ENCODE measurements at places on chromosomes 11 and 22.
A peak's percentile ranks its signal among the peaks of the same experiment; 100 is the strongest.

GRCh38 chr11:10327254-10327653 lies 22.4 kb downstream of the ADM start:
- peaks cover 35% of the 10 kb centered on the region for H3K27me3 ChIP-seq
- H3K4me1 ChIP-seq, result peaks cover 6% of the 10 kb centered on the region
- no peak for DNase-seq
- H3K27ac ChIP-seq, result no peak overlapping the region

GRCh38 chr22:45878051-45878781 lies 98.7 kb downstream of the WNT7B start:
- H3K4me1 ChIP-seq, result no peaks in the 10 kb centered on the region
- peaks cover 66% of the 10 kb centered on the region for H3K27me3 ChIP-seq
- no peaks in the 10 kb centered on the region for H3K36me3 ChIP-seq
- no peak overlapping the region for H3K4me3 ChIP-seq
- DNase-seq, result no peak

DNA sequence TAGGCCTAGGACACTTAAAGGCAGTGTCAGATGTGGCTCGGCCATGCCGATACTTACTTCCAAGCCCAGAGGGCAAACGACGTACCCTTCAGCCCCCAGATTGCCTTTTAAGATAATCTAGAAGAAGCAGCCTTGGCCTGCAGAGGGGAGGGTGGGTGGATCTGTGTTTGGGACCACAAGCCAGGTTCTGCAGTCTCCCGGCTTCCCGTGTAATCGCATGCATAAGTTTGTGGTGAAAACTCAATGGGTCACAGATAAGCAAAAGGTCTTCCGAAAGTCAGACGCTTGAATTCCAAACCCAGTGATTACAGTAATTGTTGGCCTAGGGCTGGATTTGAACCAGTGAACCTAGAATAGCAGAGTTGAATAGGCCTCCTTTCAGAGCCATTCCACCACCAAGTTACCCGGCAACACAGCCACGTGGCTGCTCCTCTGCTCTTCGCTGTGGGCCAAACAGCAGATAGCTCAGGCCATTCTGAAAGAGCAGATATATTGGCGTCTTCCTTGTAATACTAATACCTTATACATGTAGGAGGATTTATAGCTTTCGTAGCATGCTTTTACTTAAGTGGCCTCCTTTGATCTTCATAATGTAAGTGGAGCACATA lies 170.8 kb upstream of the CADM1 start:
- H3K4me1 ChIP-seq, result no peaks in the 10 kb centered on the region
- no peaks in the 10 kb centered on the region for H3K27me3 ChIP-seq
- H3K36me3 ChIP-seq, result no peaks in the 10 kb centered on the region
- no peak overlapping the region for H3K4me3 ChIP-seq
- no peak overlapping the region for H3K27ac ChIP-seq
- no peak for DNase-seq

DNA sequence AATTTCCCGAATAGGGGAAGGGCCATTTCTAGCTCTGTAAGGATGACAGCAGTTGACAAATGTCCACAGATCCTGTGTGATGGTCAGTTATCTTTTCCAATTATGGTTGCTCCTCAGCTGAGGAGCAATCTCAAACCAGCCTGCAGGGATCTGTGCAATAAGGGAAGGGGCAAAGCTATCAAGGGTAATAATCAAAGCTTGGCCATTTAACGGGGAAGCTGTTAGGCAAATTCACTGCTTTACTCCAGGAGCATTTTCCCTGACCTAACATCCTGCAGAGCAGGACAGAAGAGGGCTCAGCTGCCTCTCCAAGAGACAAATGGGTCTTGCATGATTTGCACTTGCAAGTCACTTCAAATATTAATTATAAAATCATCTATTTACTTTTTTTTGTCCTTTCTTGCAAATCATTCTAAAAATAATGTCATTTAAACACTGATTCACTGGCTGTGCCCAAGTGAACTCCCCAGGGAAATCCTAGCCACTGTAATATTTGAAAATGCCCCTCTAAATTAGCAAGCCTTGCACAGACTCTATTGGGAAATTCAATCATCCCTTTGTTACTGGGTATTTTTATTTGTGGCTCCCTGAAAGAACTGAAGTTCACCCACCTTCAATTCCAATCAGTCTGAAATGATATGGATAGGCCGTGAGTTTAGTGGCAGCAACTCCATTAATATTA lies 1256.7 kb downstream of the LRRC4C start:
- H3K36me3 ChIP-seq, result no peaks in the 10 kb centered on the region
- no peak overlapping the region for H3K4me3 ChIP-seq
- no peaks in the 10 kb centered on the region for H3K4me1 ChIP-seq
- no peak for DNase-seq
- no peak overlapping the region for H3K27ac ChIP-seq

- H3K36me3 ChIP-seq, result peaks cover 2% of the 10 kb centered on the region
- no peak for DNase-seq
- peaks cover 24% of the 10 kb centered on the region for H3K27me3 ChIP-seq
- H3K4me1 ChIP-seq, result peaks cover 13% of the 10 kb centered on the region
These were observed 95.3 kb downstream of the CACNA1I start for GRCh38 chr22:39665661-39666431.

- no peaks in the 10 kb centered on the region for H3K27me3 ChIP-seq
- peak; percentile 68 for DNase-seq
These were observed 2.4 kb upstream of the TRIM68 start for GRCh38 chr11:4610258-4610935.

DNA sequence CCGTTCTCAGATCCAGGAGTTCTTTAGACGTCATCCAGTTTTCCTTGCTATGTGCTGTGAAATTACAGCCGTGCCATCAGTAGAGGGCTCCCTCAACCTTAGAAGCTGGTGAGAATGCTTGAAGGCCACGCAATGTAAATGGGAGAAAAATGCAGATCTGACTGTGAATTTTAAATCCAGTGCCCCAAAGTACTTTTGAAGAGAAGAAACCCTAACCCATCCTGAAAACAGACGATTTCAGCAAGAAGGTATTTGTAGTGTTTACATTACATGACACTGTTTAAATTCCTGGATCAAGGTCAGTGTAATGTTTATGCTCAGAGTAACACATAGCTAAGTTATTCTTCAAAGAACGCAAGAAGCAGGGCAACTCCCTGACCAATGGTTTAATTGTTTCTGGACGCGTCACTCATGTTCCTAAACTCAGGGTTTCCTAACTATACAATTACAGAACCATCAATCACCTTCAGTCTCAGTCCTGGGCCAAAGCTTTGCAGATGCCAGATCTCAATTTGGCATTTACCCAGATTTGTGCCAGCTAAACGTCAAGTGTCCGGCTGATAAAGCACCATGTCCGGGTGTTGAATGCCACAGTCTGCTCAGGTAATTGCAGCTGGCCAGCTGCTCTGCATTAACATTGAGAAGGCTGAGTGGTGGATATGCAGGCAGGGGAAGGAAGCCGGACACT lies 38.2 kb downstream of the ADAMTS8 start:
- no peak overlapping the region for H3K4me3 ChIP-seq
- no peaks in the 10 kb centered on the region for H3K36me3 ChIP-seq
- H3K27me3 ChIP-seq, result peaks cover 10% of the 10 kb centered on the region
- DNase-seq, result no peak
- peaks cover 15% of the 10 kb centered on the region for H3K4me1 ChIP-seq

GRCh38 chr22:46355996-46356471 lies 20.5 kb downstream of the TRMU start:
- no peak overlapping the region for H3K27ac ChIP-seq
- H3K4me1 ChIP-seq, result no peaks in the 10 kb centered on the region
- no peaks in the 10 kb centered on the region for H3K27me3 ChIP-seq
- DNase-seq, result no peak

GRCh38 chr22:41922940-41923594 lies 3.5 kb downstream of the TNFRSF13C start:
- no peak for DNase-seq
- H3K27ac ChIP-seq, result no peak overlapping the region
- peaks cover 16% of the 10 kb centered on the region for H3K27me3 ChIP-seq
- no peaks in the 10 kb centered on the region for H3K36me3 ChIP-seq
- no peak overlapping the region for H3K4me3 ChIP-seq
- H3K4me1 ChIP-seq, result peaks cover 16% of the 10 kb centered on the region

GRCh38 chr11:110128161-110128560 lies 35.0 kb downstream of the ZC3H12C start:
- no peaks in the 10 kb centered on the region for H3K36me3 ChIP-seq
- no peak overlapping the region for H3K27ac ChIP-seq
- H3K4me3 ChIP-seq, result no peak overlapping the region
- H3K4me1 ChIP-seq, result no peaks in the 10 kb centered on the region
- no peak for DNase-seq

GRCh38 chr11:9092853-9093778 lies 1.7 kb upstream of the SCUBE2 start:
- H3K27me3 ChIP-seq, result peaks cover 60% of the 10 kb centered on the region
- H3K36me3 ChIP-seq, result no peaks in the 10 kb centered on the region
- no peak overlapping the region for H3K4me3 ChIP-seq
- no peak overlapping the region for H3K27ac ChIP-seq

DNA sequence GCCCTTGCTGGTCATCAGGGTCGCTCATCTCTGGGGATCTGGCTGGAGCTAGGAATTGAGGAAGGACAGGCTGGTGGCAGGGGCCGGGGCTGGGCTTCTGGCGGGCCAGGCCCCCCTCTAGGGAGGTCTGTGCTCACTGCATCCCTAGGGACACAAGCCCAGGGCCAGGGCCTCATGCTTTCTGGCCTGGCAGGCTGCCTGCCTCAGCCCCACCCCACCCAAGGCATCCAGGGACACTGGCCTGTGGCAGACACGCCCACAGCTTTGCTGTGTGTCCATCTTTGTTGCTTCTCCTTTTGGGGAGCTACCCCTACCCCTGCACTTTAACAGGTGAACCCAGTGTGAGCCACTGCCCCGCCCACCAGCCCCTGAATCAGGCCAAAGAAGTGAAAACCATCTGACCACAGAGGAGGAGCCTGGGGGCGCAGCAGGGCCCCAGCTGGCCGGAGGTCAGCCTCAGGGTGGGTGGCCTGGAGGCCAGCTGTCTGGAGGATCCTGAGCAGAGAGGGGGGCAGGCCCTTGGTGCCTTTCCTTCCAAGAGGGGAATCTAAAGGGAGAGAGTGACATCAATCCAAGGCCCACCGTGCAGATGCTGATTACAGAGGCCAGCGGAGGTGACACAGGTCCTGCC lies 26.8 kb upstream of the CELSR1 start:
- H3K36me3 ChIP-seq, result no peaks in the 10 kb centered on the region
- peaks cover 5% of the 10 kb centered on the region for H3K4me1 ChIP-seq
- no peak overlapping the region for H3K27ac ChIP-seq
- H3K27me3 ChIP-seq, result no peaks in the 10 kb centered on the region
- no peak for DNase-seq
- no peak overlapping the region for H3K4me3 ChIP-seq

- peaks cover 26% of the 10 kb centered on the region for H3K27me3 ChIP-seq
- no peak within 1 kb of the TSS for H3K27ac ChIP-seq
- H3K4me3 ChIP-seq, result no peak within 1 kb of the TSS
- peaks cover 9% of the 10 kb centered on the region for H3K4me1 ChIP-seq
These were observed at the start of gene MPEG1 for GRCh38 chr11:59212744-59213631. Gene MPEG1 (minus strand): TSS chr11:59212927. CDS start chr11:59212865, 62 bp downstream.

GRCh38 chr22:38860283-38861169 lies 11.5 kb downstream of the CBX6 start:
- H3K36me3 ChIP-seq, result peaks cover 1% of the 10 kb centered on the region
- H3K27me3 ChIP-seq, result peaks cover 10% of the 10 kb centered on the region
- no peak overlapping the region for H3K4me3 ChIP-seq
- H3K27ac ChIP-seq, result no peak overlapping the region

DNA sequence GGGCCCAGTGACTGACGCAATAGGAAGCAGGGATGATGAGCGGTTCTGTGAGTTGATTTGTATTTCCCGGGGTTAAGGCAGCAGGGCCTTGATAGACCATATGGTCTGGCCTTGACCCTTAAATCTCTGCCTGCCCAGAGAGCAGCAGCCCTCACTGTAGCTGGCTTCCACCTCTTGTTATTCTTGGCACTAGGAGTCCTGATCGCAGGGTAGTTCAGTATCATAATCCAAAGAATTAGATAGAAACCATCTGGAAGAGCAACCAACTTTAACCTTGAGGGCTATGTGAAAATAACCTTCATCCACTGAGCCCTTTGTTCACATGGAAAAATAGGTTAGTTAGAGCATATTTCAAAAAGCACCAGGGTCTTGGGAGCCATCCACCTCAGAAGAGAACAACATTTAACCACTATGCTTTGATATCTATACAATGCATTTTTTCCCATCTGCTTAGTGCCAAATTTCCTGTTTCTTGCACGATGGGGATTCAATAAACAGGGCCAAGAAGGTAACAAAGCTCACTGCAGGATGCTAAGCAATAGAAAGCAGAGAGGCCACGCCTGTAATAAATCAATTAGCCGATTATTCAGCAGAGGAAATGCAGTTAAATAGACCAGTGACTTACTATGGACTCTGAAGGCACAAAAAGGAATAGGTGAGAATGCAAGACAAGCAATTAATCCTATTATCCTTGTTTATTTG lies 761.3 kb downstream of the OPCML start:
- peaks cover 6% of the 10 kb centered on the region for H3K4me1 ChIP-seq
- H3K27ac ChIP-seq, result no peak overlapping the region
- H3K27me3 ChIP-seq, result peaks cover 4% of the 10 kb centered on the region

Measured in activated CD8-positive, alpha-beta memory T cell treated with anti-CD3 and anti-CD28 coated beads, Interleukin-2, amount 10 ng/mL, durations not matched to agents 7 days and 5 days (primary cell).